Calu3 (cell line): ENCODE measurements at places on chromosomes 3 and 15. TPM values are rescaled to one million over a fixed set of nuclear protein-coding genes. Genes with fewer than 3 reads are reported as not detected.

- H3K27me3 ChIP-seq, result no peaks in the 10 kb centered on the region
- H3K27ac ChIP-seq, result no peak overlapping the region
- H3K4me3 ChIP-seq, result no peak overlapping the region
- no peaks in the 10 kb centered on the region for H3K36me3 ChIP-seq
Observed at GRCh38 chr3:58452176-58452575, 18.5 kb upstream of the PDHB start.

- DNase-seq, result no peak
- H3K4me3 ChIP-seq, result no peak overlapping the region
- H3K4me1 ChIP-seq, result no peaks in the 10 kb centered on the region
- no peaks in the 10 kb centered on the region for H3K36me3 ChIP-seq
- H3K27ac ChIP-seq, result no peak overlapping the region
Observed at GRCh38 chr3:186400662-186401061, 38.6 kb upstream of the DGKG start.

Gene MST1R
- total RNA-seq, result 169 and 218 TPM in 2 replicates

GRCh38 chr3:49410066-49410845, 1.5 kb downstream of the RHOA start:
- H3K4me3 ChIP-seq, result peak overlapping the region; percentile 91
- H3K27ac ChIP-seq, result peak overlapping the region; percentile 44
- no peaks in the 10 kb centered on the region for H3K27me3 ChIP-seq
- no peak for DNase-seq
